ENCODE measurements at places on chromosomes 6 and 20. TPM values are rescaled to one million over a fixed set of nuclear protein-coding genes. Genes with fewer than 3 reads are reported as not detected.

GRCh38 chr6:11217360-11218101 is 14.9 kb downstream of the NEDD9 start:
- peaks cover 16% of the 10 kb centered on the region for H3K4me1 ChIP-seq
- H3K27ac ChIP-seq = no peak overlapping the region
- no peaks in the 10 kb centered on the region for H3K36me3 ChIP-seq
- H3K27me3 ChIP-seq = no peaks in the 10 kb centered on the region
- no peak for DNase-seq

Gene ERVFRD-1
- total RNA-seq = not detected

DNA sequence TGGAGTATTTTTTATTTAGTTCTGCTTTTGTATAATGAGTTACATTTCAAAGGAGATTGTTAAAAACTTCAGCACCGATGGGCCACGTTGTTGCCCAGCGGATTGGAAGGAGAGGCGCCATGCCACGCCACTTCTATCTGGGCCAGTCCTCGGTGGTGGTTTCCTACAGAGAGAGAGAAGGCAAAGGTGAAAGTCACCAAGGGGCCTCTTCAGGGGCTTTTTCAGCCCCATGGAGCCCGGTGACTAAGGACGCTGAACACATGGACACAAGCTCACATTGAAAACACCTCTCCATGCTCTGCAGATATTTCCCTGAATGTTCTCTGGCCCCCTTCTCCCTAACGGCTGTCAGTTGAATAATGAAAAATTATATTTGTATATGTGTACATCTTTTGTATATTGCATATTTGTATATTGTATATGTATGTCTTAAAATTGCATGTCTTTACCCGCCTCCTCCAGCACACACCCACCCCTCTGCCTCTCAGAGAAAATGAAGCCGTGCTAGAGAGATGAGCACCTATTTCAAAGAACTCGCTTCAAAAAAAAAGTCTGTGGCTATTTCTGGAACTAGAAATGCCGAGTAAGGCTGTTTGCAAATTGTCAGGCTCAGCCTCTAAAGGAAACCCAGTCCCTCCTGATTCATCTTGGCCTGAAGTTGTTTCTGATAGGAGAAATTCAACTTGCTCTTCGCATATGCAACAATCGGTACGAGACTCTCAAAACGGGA is 91.9 kb upstream of the CDH4 start:
- no peaks in the 10 kb centered on the region for H3K4me1 ChIP-seq
- H3K27ac ChIP-seq = no peak overlapping the region
- no peak overlapping the region for H3K4me3 ChIP-seq
- H3K27me3 ChIP-seq = peaks cover 83% of the 10 kb centered on the region

Gene SLC17A3
- total RNA-seq = not detected

Gene MSH5
- 68.8 TPM for total RNA-seq

Gene COL12A1
- 12.5 TPM for total RNA-seq

DNA sequence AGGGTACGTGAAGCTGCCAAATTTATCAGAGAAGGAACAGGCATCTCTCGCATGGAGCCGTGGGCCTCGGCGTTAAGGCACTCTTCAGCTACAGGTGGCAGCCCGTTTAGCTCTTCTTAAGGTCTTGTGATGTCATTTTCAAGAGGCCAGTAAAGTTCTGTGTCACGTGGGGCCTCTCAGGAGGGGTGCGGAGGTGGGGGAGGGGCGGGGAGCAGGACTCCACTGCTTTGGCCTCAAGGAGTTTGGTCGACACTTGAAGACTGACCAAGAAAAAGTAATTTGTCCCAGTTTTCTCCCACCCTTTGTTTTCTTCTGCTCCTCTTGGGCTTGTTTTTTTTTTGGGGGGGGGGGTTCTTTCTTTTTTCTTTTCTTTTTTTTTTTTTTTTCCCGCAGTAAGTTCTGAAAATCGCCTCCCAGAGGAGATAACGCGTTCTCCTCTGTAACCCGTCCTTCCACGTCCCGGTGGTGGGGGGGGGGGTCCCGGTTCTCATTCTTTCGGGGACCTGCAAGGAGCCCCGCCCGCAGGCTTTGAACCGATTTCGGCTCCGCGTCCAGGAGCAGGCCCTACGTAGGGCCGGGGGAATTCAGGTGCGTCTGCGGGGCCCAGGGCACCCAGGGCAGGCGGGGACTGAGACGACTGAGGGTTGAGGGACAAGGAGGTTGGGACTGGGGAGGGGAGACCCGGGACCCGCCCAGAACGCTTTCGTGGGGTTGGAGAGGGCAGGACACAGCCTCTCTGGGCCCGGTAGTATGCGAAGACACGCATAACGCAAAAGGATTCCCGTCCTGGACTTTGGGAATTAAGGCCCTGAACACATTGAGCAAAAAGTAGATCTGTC is 26.0 kb downstream of the GPX6 start:
- H3K4me1 ChIP-seq = peaks cover 24% of the 10 kb centered on the region
- no peaks in the 10 kb centered on the region for H3K27me3 ChIP-seq
- H3K27ac ChIP-seq = peak overlapping the region; percentile 64
- DNase-seq = peak; percentile 86
- H3K4me3 ChIP-seq = peak overlapping the region; percentile 63

DNA sequence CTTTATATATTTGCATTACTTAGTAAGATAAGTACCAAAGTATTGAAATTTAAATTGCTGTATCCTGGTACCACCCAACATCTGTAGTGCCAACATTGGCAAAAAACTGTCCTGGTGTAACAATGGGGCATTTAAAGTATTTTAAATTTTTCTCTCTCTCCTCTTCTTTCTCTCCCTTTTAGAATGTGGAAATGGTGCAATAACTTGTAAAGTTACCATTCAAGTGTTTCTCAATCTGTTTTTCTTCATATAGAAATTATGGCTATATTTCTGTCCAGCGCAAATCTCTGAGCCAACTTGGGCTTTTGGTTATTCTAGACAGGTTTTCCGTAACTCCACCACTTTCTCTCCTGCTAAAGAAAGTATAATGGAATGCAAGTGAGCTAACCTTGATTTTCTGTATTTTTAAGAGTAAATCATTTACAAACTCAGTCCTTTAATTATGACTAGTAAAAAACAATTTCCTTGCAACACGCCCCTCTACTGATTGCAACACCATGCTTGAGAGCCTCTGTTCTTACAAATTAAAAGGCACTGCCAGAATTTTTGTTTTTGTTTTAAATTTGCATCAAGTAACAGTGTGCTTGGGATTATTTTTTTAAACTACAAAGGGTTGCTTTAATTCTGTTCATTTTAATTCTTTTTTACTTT is 324.2 kb upstream of the CITED2 start:
- no peak overlapping the region for H3K27ac ChIP-seq
- no peaks in the 10 kb centered on the region for H3K36me3 ChIP-seq
- H3K4me1 ChIP-seq = peaks cover 6% of the 10 kb centered on the region
- H3K27me3 ChIP-seq = no peaks in the 10 kb centered on the region

GRCh38 chr6:116561377-116562018 is 7.9 kb downstream of the CALHM4 start:
- no peak overlapping the region for H3K27ac ChIP-seq
- no peaks in the 10 kb centered on the region for H3K27me3 ChIP-seq
- H3K4me1 ChIP-seq = peaks cover 14% of the 10 kb centered on the region
- H3K36me3 ChIP-seq = no peaks in the 10 kb centered on the region
- H3K4me3 ChIP-seq = no peak overlapping the region

- peaks cover 14% of the 10 kb centered on the region for H3K4me1 ChIP-seq
- H3K27ac ChIP-seq = peak overlapping the region; percentile 21
- no peaks in the 10 kb centered on the region for H3K36me3 ChIP-seq
- H3K27me3 ChIP-seq = no peaks in the 10 kb centered on the region
- no peak overlapping the region for H3K4me3 ChIP-seq
- no peak for DNase-seq
Measured at GRCh38 chr20:22836877-22837276, 198.2 kb upstream of the SSTR4 start.

Gene MCM9
- total RNA-seq = 18.1 TPM

GRCh38 chr6:161273274-161273751 is 548 bp downstream of the AGPAT4 start:
- H3K27ac ChIP-seq = no peak overlapping the region
- H3K36me3 ChIP-seq = no peaks in the 10 kb centered on the region
- H3K4me3 ChIP-seq = no peak overlapping the region

- no peaks in the 10 kb centered on the region for H3K27me3 ChIP-seq
- H3K4me1 ChIP-seq = no peaks in the 10 kb centered on the region
- H3K36me3 ChIP-seq = no peaks in the 10 kb centered on the region
Measured at GRCh38 chr20:50804437-50805348, 9.8 kb downstream of the BCAS4 start.

GRCh38 chr20:1491860-1492642 is 831 bp upstream of the SIRPB2 start:
- peaks cover 47% of the 10 kb centered on the region for H3K4me1 ChIP-seq
- H3K4me3 ChIP-seq = no peak overlapping the region
- no peak for DNase-seq
- H3K36me3 ChIP-seq = no peaks in the 10 kb centered on the region
- H3K27me3 ChIP-seq = no peaks in the 10 kb centered on the region

DNA sequence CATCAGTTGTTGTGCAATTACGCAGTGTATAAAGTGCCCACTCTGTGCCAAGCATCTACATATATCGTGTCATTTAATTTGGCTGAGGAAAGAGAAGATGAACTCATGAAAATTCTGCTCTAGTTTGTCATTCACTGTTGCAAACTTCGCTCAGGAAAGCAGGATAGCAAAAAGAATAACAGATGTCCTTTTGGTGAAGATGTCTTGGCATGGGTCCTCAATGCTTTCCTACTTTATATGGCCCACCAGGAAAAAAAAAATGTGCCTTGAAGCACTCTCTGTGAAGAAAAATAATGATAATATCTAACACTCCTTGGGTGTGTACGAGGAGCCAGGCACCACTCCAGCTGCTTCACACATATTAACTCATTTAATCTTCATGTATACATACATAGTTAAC is 5.6 kb upstream of the PHACTR1 start:
- no peak overlapping the region for H3K4me3 ChIP-seq
- no peak for DNase-seq
- no peak overlapping the region for H3K27ac ChIP-seq
- H3K4me1 ChIP-seq = no peaks in the 10 kb centered on the region

DNA sequence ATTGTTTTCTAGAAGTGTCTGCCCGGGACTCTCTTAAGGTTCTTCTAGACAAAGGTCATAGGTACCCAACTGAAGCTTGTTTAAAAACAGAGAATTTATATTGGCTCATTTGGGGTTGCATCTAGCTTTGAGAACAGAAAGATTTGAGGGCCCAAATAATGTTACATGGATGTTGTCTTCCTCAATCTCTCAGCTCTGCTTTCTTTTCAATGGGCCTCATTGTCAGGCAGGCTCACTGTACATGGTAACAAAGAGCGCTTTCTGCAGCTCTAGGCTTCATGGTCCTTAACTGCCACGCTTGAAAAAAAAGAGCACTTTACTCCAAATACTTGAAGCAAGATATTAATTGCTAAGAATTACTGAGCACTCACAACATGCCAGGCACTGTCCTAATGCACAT is 22.2 kb downstream of the NHLRC1 start:
- peaks cover 5% of the 10 kb centered on the region for H3K4me1 ChIP-seq
- no peak overlapping the region for H3K27ac ChIP-seq
- no peaks in the 10 kb centered on the region for H3K27me3 ChIP-seq
- H3K4me3 ChIP-seq = no peak overlapping the region

DNA sequence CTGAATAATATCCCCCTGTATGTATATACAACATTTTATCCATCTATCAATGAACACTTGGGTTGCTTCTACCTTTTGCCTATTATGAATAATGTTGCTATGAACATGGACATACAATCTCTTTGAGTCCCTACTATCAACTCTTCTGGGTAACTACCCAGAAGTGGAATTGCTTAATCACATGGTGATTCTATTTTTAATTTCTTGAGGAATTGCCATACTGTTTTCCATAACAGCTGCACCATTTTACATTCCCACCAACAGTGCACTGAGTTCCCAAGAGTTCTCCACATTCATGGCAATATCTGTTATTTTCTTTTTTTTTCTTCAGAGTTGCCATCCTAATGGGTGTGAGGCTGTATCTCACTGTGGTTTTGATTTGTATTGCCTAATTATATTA is 88.3 kb downstream of the ZHX3 start:
- H3K36me3 ChIP-seq = no peaks in the 10 kb centered on the region
- H3K4me3 ChIP-seq = no peak overlapping the region
- no peak overlapping the region for H3K27ac ChIP-seq
- H3K27me3 ChIP-seq = no peaks in the 10 kb centered on the region
- H3K4me1 ChIP-seq = peaks cover 11% of the 10 kb centered on the region

Measured in PC-9 (cell line).